ENCODE measurements at places on chromosomes 1 and 21. TPM values are rescaled to one million over a fixed set of nuclear protein-coding genes. Genes with fewer than 3 reads are reported as not detected.

- DNase-seq: no peak
Measured at GRCh38 chr1:57324388-57324787, 99.5 kb downstream of the DAB1 start.

DNA sequence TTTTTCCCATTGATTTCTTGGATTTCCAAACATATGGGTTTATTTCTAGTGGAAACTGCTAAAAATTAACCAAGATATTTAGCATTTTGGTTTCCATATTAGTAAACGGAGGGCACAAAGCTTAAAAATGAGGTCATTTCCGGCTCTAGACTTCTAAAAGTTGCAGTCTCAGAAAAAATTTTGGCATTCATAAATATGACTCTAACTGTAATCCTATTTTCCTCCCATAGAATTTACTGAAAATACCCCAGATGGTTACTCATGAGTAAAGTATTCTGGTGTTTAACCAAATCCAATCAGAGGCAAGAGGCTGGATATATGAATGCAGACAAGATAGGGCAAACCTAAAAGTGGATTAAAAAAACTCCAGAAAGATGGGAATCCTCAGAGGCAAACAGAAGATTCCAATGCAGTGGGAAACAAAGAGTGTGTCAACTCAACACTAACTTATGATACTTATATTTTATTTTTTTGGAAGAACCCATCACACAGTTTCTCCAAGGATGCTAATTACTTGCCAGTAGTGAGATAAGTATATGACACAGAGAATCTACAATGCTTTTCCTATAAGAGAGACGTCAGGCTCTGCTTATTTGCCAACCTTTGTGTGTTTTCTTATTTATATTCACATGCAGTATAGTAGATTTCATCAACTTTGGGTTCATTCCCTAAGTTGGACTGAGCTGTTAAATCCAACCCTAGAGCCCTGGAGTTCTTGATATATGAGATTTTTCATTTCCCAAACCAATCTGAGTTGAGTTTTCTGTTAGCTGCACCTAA is 90.1 kb upstream of the BCL10 start:
- DNase-seq: no peak

KIRREL1 gene
- 36.0 TPM for total RNA-seq

TMEM54 gene
- total RNA-seq: 18.3 TPM

GPATCH4 gene
- 8.7 TPM for total RNA-seq

RNASEL gene
- total RNA-seq: 6.6 TPM

GRCh38 chr1:158607296-158607695 is 2.2 kb downstream of the OR10Z1 start:
- DNase-seq: no peak

SLC37A1 gene
- 3.9 TPM for total RNA-seq

DNA sequence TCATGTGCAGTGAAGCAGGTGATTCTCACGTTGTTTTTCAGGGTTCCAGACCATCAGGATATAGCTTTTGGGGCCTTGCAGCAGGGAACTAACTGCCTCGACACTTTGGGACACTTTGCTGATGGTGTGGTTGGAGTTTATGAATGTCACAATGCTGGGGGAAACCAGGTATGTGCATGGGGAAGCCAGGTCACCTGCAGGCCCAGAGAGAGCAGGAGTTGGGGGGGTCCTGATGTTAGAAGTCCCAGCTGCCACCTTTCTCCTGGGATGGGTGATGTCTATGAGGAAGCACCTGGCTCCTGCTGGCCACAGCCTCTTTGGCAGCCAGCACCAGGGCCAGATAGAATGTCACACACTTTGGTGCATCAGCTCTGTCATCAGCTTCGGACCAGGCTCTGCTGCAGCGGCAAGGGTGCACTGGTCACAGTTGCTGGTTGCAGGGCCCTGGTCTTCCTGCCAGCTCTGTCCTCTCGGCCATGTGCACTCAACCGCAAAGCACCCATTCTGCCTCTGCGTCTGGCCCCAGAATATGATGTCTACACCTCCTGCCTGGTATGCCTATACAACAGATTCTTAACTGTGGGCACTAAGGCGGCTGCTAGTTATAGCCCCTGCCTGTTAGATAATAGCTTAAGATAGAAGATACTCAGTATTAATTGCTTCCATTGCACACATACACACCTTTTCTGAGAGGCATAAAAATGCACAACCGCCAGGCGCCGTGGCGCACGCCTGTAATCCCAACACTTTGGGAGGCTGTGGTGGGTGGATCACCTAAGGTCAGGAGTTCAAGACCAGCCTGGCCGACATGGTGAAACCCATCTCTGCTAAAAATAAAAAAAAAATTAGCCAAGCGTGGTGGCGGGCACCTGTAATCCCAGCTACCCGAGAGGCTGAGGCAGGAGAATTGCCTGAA is 160.7 kb downstream of the PGBD5 start:
- DNase-seq: no peak

DNA sequence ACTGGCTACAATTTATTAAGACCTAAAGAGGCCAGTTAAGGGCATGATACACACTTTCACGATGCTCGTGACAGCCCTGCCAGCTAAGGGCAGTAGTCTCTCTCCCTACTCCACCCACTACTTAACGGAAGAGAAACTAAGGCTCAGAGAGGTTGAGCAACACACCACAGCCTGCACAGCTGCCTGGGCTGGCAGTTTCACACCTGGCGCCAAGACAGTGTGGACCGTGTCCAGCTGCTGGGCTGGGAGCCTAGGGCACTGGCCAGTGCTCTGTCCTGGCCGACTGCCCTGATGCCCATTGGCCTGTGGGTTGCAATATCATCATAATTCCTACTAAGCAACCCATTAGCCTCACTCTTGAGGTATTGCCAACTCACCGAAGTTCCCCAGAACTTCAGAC is 27.6 kb downstream of the TENT5C start:
- DNase-seq: no peak

ELF3 gene
- 14.0 TPM for total RNA-seq

GRCh38 chr1:2275796-2276536 is 47.8 kb downstream of the SKI start:
- no peak for DNase-seq

DNA sequence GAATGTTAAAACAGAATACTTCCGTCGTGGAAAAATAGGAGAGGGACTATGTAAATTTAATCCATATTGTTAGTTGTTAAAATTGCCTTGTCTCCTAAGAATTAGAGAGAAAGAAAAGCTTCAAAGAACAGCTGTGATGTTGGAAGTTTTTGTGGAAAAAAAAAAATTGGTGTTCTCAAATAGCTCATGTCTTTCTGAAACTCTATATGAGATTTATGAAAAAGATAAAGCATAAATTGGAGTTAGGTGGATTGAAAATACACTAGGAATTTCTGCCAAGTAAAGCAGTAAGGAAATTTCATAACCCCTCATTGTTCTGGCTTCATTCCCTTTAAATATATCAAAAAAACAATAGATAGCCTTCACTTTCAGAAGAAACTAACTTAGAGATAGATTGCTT is 274.0 kb upstream of the ADAMTS5 start:
- peak; percentile 86 for DNase-seq

DUSP12 gene
- total RNA-seq: 24.6 TPM

DNA sequence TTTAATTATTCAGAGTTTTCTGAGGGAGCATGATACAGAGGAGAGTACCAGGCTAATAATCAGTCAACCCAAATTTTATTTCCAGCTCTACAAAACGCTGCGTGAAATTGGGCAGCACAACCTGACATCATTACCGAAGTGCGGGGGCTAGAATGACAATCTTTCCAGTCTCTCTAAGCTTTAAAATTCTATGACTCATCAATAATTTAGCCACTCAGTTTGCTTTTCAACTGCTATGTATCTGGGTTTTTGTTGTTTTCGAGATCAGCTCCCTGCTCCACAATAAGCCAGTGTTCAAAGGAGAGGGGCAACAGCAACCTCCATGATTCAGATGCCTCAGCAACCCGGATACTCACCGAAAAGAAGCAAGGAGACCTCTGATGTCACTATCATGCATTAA is 13.9 kb downstream of the SORT1 start:
- DNase-seq: no peak

Data from skin of body (tissue), 3 donors.